ENCODE measurements at places on chromosomes 13 and 19.

GRCh38 chr13:44974056-44974793 is 15.0 kb downstream of the NUFIP1 start:
- no peak for DNase-seq

- peak; percentile 20 for DNase-seq
Observed at GRCh38 chr19:55526216-55527196, 10.4 kb downstream of the SBK2 start.

- no peak for DNase-seq
Observed at GRCh38 chr19:36685835-36686234, 1.6 kb upstream of the ZNF567 start.

GRCh38 chr19:397321-397720 is 11.6 kb downstream of the C2CD4C start:
- no peak for DNase-seq

DNA sequence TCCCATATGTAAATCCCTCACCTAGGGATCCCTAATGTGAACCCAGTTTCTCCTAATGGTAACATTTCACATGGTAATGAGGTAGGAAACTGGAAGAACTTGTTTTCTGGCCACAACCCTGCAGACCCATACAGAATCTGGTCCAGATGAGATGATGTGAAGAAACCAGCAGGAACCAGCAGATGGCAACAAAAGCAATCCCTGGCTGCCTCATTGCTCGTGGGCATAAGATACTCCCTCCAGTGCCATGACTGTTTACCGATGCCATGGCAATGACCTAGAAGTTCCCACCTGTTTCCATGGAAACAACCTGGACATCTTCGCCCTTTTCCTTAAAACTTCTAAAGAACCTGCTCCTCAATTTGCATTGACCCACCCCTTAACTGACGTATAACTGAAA is 1.4 kb upstream of the CD209 start:
- no peak for DNase-seq

- DNase-seq, result no peak
Observed at GRCh38 chr13:57326532-57326931, 159.5 kb downstream of the PRR20E start.

- no peak for DNase-seq
Observed at GRCh38 chr13:98541701-98542203, 35.2 kb downstream of the STK24 start.

DNA sequence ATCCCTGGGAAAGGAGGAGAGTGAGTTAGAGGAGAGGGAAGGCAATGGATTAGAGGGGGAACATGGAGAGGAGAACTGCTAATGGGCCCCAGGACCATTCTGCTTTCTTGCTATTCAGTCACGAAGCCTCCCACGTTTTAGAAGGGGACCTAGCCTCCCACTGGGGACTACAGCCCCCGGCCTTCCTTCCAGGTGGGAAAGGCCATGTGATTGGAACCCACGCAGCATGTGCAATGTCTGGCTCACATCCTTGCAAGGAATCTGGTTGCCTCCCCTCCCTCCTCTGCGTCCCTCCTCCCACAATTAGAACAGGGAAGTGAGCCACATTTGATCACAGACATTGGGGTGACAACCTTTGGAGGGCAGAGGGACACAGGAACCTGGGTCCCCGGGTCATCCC is 22.5 kb upstream of the PLA2G4C start:
- DNase-seq, result no peak

GRCh38 chr13:22423261-22423660 is 752.4 kb downstream of the FGF9 start:
- no peak for DNase-seq

DNA sequence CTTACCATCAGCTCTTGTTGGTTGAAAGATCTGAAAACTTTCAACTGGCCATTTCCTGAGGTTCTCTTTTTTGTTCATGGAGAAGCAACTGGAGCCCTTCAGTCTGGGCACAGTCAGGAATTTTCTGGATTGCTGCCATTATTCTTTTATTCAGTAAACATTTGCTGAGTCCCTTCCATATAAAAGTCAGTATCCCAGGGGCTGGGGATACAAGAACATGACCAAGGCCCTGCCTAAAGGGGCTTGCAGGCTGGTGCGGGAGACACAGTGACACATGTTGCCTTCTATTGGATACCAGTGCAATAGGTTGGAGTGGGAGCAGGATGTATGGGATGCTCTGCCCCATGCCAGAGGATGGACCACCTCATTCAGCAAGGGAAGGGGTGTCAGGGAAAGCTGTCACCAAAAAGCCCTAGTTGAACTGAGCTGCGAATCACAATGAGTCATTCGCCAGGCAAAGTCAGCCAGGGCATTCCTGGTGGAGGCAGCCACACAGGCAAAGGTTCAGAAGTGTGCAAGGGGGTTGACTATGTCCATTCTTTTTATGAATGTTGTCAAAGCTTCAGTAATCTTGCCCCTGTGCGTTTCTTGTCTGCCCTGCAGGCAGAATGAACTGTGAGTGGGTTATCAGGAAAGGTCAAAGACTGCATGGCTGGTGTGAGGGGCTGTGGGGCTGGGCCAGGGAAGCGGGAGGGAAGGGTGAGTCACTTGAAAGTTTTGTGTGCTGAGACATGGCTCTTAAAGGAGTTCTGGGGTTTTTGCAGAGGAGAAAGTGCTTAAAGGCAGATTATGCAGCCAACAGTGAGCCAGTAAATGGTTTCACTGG is 395.9 kb downstream of the KCNRG start:
- peak; percentile 67 for DNase-seq

DNA sequence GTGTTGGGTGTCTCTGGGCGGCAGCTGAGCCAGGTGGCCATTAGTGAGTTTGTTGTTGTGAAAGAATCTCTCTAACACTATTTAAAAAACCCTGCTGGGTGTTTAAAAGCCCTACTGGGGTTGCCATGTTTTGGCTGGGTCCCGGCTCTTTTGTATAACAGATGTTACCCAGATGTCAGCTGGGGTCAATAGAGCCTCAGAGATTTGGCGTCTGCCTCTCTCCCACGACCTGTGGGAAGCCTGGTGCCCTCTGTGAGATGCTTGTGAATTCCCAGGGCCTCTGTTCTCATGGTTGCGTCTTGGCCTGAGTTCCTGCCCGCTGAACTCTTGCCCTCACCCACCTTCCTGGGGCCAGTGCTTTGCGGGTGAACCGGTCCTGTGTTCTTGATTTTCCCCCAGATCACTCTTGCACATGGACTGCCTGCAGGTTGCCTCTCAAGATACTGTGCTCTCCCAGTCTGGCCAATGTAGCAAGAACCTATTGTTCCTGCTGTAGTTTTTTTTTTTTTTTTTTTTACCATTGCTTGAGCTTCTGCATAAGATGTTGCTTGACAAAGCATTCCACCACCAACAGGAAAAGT is 9.5 kb downstream of the NFILZ start:
- no peak for DNase-seq

GRCh38 chr19:35786299-35787160 is 11.2 kb downstream of the ARHGAP33 start:
- DNase-seq, result no peak

- no peak for DNase-seq
Observed at GRCh38 chr13:21998279-21998990, 327.6 kb downstream of the FGF9 start.

DNA sequence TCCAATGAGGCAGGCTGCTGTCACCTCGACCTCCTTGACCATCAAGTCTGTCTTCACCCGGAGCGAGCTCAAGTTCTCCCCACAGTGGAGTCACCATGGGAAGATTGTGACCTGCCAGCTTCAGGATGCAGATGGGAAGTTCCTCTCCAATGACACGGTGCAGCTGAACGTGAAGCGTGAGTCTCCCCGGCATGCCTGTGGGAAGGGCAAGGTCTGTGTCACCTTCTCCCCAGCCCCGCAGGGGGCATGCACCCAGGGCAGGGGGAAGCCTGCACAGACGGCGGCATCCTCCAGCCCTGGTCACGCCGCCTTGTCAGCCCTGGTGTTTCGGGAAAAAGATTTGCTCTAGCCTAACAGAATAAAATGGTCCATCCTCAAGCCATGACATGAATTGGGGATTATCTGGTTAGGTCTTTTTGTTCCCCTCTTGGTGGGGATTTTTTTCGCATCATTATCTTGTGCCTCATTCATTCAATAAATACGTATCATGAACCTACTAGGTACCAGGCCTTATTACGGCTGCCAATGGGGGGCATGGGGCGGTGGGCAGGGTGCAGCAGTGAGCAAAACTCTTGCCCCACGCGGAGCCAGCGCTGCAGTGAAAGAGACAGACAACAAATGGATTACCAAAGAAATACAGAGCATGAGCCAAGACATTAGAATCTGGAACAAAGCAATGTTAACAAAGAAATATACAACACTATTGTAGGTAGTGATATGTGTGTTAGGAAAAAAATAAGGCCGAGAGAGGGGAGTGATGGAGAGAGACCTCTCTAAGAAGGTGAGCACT is 7.4 kb downstream of the CD22 start:
- DNase-seq, result no peak

GRCh38 chr13:99905224-99905623 is 66.3 kb downstream of the ZIC5 start:
- DNase-seq, result no peak

- no peak for DNase-seq
Observed at GRCh38 chr13:50187352-50188029, 172.2 kb downstream of the KCNRG start.

DNA sequence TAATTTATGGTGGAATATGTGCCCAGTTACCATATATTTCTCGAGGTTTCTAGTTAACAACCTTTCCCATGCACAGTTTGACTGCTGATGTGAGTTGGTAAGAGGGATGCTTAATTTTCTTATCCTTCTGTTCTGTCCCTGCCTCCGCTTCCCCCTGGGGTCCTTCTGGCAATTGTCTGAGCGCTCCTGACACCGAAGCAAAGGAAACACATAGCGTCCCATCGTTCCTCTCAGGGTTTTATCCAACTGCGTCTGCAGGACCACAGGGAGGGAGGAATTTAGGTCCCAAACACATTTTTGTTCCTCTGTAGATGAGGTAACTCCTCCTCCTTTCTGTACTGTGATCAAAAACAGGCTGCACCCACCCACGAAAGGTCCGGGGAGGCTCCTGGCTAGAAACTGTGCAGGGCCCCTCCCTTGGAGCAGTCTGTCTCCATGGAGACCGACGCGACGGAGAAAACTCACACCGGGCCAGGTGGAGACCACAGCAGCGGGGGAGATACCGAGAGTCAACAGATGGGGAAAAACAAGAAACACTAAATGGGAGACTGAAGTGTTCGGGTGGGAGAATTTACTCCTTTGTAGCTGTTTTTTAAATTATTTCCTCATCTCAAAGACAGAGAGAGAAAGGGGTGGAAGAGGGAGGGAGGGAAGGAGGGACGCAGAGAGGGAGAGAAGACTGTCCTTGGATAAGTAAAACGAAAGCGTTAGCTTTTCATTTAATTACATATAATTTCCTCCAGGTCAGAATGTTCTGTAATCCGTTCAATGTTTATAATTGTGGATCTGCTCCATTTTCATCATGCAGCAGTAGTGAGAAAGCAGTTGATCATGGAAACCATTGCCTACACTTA is 191.8 kb upstream of the NBEA start:
- DNase-seq, result no peak

GRCh38 chr13:84646957-84647356 is 764.7 kb upstream of the SLITRK1 start:
- DNase-seq, result no peak

DNA sequence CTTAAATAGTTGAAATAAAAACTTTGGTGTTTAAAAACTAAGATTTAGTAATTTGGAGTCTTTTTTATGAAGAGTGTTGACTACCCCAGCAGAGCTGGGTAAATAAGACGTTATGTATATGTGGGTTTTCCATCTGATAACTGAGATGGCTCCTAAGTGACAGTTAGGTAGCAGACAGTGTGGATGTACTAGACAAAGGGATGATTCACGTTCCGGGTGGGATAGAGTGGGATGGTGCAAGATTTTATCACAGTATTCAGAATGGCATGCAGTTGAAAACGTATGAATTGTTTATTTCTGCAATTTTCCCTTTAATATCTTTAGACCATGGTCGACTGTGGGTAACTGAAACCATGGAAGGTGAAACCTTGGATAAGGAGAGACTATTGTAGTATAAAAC is 50.4 kb downstream of the NAA16 start:
- DNase-seq, result no peak

- no peak for DNase-seq
Observed at GRCh38 chr19:13163609-13164342, 13.6 kb downstream of the IER2 start.

DNA sequence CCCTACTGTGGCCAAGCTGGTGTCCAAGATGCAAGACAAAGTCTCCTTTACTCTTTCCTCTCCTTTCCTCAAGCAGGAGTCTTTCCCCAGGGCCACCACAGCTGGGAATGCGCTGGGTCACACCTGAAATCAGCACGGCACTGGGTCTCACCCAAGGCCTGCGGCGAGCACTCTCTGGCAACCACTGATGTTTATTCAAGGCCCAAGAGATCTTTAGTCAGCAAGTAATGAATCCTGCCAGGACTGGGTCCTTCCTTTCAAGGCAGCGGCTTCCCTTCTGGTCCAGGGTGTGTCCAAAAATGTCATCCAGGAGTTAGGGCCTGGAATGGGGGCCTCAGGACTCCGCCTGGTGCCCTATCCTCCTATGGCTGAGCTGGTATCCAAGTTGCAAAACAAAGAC is 24.1 kb downstream of the BLOC1S3 start:
- DNase-seq, result no peak

DNA sequence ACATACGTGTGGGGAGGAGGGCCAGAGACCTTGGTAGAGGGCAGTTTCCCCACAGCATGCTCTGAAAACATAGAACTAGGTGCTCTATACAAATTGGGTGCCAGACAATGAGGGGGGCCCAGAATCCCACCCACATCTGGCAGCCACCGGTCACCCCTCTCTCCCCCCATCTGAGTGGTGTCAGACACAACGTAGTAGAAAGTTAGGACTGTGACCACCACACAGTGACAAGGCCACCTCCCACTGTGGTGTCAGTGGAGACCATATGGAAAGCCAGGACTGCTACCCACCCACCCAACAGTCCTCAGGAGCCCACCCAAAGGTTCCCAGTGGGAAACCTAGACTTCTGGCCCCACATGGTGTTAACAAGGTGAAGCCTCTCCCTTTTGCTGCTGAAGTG is 2.1 kb upstream of the ATP4B start:
- no peak for DNase-seq

DNA sequence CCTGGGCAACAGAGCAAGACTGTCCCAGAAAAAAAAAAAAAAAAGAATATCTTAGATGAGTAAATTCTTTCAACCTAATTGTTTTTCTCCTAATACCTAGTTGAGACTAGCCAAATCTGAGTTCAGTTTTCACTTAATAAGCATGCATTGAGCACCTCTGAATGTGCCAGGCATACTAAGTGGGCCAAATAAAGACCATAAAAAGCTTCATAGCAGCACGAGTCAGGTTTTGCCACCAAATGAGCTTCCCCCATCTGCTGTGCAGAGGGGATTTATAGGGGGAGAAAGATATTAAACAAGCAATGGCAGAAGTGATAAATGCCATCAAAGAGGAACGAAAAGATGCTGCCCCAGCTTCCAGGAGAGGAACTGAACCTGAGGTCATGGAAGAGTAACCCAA is 11.4 kb downstream of the THSD1 start:
- DNase-seq, result no peak

DNA sequence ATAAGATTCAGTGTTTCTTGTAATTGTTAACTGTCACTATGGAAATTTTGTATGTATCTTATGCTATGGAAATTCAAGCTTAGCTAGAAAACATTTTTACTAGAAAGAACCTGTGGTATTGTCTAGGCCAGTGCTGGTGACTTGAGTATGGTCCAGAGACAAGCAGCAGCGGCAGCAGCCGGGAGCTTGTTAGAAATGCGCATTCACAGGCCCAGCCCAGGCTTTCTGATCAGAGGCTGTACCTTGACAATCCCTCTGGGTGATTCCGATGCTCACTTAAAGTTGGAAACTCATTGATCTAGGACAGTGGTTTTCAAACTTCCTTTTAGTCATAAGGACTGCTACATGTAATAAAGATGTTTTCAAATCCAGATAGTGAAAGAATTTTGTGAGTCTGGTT is 287.4 kb downstream of the SHISA2 start:
- DNase-seq, result no peak

Measured in GM04503 (cell line).